CD8-positive, alpha-beta memory T cell (primary cell): ENCODE measurements at places on chromosomes 1 and 21. TPM values are rescaled to one million over a fixed set of nuclear protein-coding genes. Genes with fewer than 3 reads are reported as not detected.

DNA sequence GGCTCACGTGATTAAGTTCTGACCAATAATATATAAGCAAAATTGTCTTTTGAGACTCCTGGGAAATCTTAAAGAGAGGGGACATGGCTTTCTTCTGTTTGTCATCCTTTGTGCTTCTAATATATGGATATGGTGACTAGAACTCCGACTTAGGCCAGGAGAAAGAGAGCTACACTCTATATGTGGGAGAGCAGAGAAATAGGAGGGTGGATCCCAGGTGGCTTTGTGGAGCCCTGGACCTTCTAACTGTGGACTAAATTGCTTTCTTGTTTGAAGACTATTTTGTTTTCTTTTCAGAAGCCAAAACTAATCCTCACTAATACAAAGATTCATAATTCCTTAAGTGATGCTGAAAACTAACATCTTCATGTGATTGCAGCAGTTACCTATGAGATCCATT, 75.0 kb downstream of the CENPF start:
- H3K27ac ChIP-seq = no peak overlapping the region
- H3K27me3 ChIP-seq = no peaks in the 10 kb centered on the region
- no peaks in the 10 kb centered on the region for H3K4me1 ChIP-seq

GRCh38 chr1:116429821-116430374, 56.9 kb downstream of the ATP1A1 start:
- H3K27ac ChIP-seq = no peak overlapping the region
- no peak overlapping the region for H3K4me3 ChIP-seq
- H3K36me3 ChIP-seq = no peaks in the 10 kb centered on the region
- H3K27me3 ChIP-seq = no peaks in the 10 kb centered on the region

GRCh38 chr1:156705321-156705917, at the start of gene CRABP2:
TSS of gene CRABP2 (minus strand) at chr1:156705583. CDS start at chr1:156705446, 137 bp downstream.
- peaks cover 9% of the 10 kb centered on the region for H3K27me3 ChIP-seq
- H3K4me1 ChIP-seq = peaks cover 30% of the 10 kb centered on the region
- H3K27ac ChIP-seq = peak within 1 kb of the TSS; percentile 43
- DNase-seq = peak; percentile 15

- peaks cover 37% of the 10 kb centered on the region for H3K4me1 ChIP-seq
- H3K27me3 ChIP-seq = no peaks in the 10 kb centered on the region
- no peak overlapping the region for H3K4me3 ChIP-seq
- DNase-seq = no peak
- no peak overlapping the region for H3K27ac ChIP-seq
These were observed 11.3 kb downstream of the TMEM63A start for GRCh38 chr1:225870911-225871310.

DNA sequence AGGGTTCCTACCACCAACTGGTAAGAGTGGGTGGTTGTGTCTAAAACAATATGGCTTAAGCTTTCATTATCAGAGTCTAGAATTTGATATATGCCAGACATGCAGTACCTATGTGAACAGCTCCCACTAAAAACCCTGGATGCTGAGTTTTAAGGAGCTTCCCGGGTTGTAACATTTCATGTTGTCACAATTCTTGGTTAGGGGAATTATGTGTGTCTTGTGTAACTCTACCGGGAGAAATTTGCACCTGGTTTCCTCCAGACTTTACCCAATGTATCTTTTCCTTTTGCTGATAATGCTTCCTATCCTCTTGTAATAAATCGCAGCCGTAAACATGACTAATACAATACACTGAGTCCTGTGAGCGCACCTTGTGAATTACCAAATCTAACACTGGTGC, 48.3 kb downstream of the ARID4B start:
- H3K4me3 ChIP-seq = no peak overlapping the region
- H3K4me1 ChIP-seq = peaks cover 43% of the 10 kb centered on the region

DNA sequence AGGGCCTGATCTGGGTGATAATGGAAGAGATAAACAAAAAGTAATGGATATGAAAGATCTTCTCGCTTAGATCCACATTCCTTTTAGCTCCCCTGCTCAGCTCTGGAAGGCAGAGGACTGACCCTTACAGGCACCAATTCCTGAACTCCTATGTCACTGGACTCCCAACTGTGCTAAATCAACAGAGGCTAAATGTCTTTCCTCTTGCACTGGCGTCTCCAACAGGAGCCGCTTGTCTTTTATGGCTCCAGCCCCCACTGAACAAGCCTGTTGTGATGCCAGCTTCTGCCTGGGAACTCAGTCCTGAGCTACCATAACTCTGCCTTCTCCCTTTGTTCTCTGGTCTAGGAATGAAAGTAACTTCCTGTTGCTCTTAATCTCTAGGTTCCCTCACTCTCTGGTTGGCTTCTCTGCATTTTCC, 142.1 kb upstream of the COL11A1 start:
- no peaks in the 10 kb centered on the region for H3K4me1 ChIP-seq
- DNase-seq = no peak
- no peaks in the 10 kb centered on the region for H3K36me3 ChIP-seq
- H3K27ac ChIP-seq = no peak overlapping the region
- no peaks in the 10 kb centered on the region for H3K27me3 ChIP-seq

GRCh38 chr1:84833194-84833593, 59.8 kb downstream of the LPAR3 start:
- H3K4me1 ChIP-seq = no peaks in the 10 kb centered on the region
- no peak for DNase-seq
- H3K27me3 ChIP-seq = no peaks in the 10 kb centered on the region
- H3K36me3 ChIP-seq = no peaks in the 10 kb centered on the region
- H3K27ac ChIP-seq = no peak overlapping the region
- no peak overlapping the region for H3K4me3 ChIP-seq

GRCh38 chr1:87084244-87084836, 169.9 kb downstream of the HS2ST1 start:
- no peaks in the 10 kb centered on the region for H3K4me1 ChIP-seq
- no peaks in the 10 kb centered on the region for H3K36me3 ChIP-seq

- no peak for DNase-seq
- H3K4me1 ChIP-seq = no peaks in the 10 kb centered on the region
- H3K36me3 ChIP-seq = no peaks in the 10 kb centered on the region
- no peak overlapping the region for H3K27ac ChIP-seq
- no peak overlapping the region for H3K4me3 ChIP-seq
These were observed 341.5 kb upstream of the CHRM3 start for GRCh38 chr1:239044829-239045228.

DNA sequence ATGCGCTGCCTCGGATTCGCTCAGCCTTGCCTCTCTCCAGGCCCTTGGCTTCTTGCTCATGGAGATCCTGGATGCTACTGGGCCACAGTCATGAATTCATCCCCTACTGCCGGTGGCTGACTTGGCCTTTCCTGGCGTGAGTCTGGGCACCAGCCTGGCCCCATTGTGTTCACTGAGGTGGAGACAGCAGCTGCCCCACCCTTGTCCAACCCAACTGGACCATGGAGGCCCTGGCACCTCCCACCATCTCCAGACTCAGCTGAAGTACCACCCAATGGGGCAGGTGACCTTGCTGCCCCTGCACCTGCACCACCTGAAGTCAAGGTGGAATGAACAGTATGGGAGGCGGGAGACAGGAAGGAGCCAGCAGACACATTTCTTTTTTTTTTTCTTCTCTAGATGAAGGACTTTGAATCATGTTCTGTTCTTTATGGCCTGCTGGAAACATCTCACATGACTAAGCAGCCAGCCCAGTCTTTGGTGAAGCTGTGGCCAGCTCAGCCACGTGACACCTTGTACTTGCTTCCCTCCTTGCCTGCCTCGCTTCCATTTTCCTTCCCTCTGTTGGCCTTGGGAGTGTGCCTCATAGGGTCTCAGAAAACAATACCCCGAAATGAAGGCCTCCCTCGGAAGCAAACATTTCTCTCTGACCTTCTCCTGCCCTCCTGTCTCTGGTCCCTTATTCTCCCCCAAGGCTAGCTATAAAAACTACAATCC, 3.8 kb upstream of the SLC30A2 start:
- no peaks in the 10 kb centered on the region for H3K4me1 ChIP-seq
- peaks cover 21% of the 10 kb centered on the region for H3K27me3 ChIP-seq
- H3K27ac ChIP-seq = no peak overlapping the region
- DNase-seq = no peak

DNA sequence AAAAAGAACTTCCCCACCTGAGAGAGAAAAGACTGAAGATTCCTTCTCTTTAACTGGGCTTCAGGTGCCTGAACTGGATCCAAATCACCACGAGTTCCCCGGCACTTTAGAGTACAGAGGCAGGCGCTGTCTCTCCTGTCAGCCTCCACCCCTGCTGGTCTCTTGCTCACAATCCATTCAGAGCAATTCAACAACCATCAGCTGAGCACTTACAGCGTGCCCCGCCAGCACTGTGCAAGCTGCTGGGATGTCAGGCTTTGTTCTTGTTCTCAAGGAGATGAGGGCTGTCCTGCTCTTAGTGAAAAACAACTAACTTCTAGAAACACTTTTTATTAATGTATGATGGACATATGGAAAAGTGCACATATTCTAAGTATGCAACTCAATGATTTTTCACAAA, 68.7 kb upstream of the VAMP3 start:
- peaks cover 23% of the 10 kb centered on the region for H3K27me3 ChIP-seq
- H3K36me3 ChIP-seq = no peaks in the 10 kb centered on the region
- peaks cover 7% of the 10 kb centered on the region for H3K4me1 ChIP-seq
- H3K4me3 ChIP-seq = no peak overlapping the region
- H3K27ac ChIP-seq = no peak overlapping the region
- DNase-seq = no peak

- H3K4me1 ChIP-seq = peaks cover 14% of the 10 kb centered on the region
- DNase-seq = no peak
- H3K27me3 ChIP-seq = no peaks in the 10 kb centered on the region
- no peak overlapping the region for H3K27ac ChIP-seq
These were observed 4.2 kb downstream of the MPZL1 start for GRCh38 chr1:167726008-167726407.

DNA sequence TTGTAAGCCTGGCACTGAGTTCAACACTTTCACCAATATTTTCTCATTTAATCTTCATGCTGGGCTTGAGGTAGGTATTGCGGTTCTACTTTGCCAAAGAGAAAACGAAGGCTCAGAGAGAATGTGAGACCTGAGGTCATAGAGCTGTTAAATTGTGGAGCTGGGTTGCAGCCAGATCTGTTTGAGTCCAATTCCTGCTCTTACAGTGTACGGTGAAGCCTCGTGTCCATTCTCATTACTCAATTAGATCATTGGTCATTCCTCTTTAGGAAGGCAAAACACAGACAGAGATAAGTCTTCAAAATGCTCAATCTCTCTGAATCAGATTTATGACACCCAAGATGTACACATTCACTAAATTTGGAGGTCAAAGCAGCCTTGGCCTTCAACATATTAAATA, 559.0 kb upstream of the DAB1 start:
- DNase-seq = no peak
- no peaks in the 10 kb centered on the region for H3K4me1 ChIP-seq
- H3K27me3 ChIP-seq = no peaks in the 10 kb centered on the region
- no peak overlapping the region for H3K4me3 ChIP-seq
- H3K27ac ChIP-seq = no peak overlapping the region

- no peaks in the 10 kb centered on the region for H3K36me3 ChIP-seq
- H3K4me3 ChIP-seq = no peak overlapping the region
- peaks cover 29% of the 10 kb centered on the region for H3K27me3 ChIP-seq
These were observed 1.6 kb upstream of the MARK1 start for GRCh38 chr1:220526294-220526693.

- no peak overlapping the region for H3K4me3 ChIP-seq
- no peaks in the 10 kb centered on the region for H3K36me3 ChIP-seq
- no peaks in the 10 kb centered on the region for H3K4me1 ChIP-seq
These were observed 3.2 kb downstream of the C1orf226 start for GRCh38 chr1:162384601-162385279.

- DNase-seq = no peak
- H3K36me3 ChIP-seq = no peaks in the 10 kb centered on the region
- no peak overlapping the region for H3K27ac ChIP-seq
- H3K4me3 ChIP-seq = no peak overlapping the region
- H3K27me3 ChIP-seq = no peaks in the 10 kb centered on the region
- H3K4me1 ChIP-seq = no peaks in the 10 kb centered on the region
These were observed 125.0 kb downstream of the AKT3 start for GRCh38 chr1:243725075-243725474.

DNA sequence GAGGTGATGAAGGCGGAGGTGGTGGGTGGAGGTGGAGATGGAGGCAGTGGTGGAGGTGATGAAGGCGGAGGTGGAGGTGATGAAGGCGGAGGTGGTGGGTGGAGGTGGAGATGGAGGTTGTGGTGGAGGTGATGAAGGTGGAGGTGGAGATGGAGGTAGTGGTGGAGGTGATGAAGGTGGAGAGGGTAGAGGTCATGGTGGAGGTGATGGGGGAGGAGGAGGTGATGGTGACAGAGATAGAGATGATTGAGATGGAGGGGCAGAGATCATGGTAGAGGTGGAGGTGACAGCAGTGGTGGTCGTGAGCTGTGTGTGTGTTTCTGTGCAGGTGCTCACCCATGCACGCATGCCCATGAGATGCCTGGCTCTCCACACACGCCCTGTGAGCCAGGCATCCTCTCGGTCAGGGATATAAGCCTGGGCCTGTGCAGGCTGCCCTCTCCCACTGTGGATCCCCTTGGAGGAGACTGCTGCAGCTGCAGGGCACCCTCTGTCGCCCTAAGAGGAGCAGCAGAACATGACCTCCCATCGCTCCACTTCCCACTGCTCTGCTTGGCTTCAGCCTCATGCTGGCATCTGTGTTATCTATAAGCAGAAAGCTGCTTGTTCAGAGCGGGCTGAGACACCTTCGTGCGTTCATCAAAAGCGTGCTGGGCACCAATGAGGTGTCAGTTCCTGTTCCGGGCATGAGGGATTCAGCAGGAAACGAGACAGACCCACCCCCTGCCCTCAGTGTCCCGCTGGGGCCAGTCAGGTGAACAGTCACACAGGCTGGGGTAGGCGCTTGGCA, 20.5 kb upstream of the NPHP4 start:
- peak; percentile 43 for DNase-seq
- no peak overlapping the region for H3K27ac ChIP-seq
- no peaks in the 10 kb centered on the region for H3K36me3 ChIP-seq

DNA sequence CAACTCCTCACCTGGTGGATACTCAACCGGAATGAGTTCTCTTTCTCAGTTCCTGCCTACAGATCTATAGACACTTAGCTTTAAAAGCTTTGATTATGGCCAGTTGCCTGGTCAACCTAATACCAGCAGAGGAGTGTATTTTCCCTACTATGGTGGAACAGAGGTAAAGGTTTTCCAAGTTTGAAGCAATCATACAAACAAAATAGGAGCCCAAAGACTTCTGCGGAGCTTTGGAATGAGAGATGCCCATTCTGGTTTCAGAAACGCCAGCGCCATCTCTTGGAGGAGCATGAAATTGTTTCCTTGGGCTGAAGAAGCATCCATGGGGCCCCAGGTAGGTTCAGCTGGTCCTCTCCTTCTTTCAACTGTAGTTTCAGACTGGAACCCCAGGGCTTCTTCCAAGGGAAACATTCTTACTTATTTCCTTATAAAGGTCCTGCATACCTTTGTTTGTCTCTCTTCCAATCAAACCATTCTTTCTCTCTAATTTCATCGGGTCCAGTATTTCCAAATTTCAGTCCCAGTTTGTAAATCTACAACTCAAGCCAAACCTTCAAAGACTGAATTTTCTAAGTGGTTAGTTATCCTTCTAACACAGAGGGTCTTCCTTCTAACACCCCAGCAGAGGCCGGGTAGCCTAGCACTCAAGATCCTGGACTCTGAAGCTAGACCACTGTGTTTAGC, 95.9 kb downstream of the KCNJ15 start:
- no peak overlapping the region for H3K4me3 ChIP-seq
- H3K27ac ChIP-seq = no peak overlapping the region
- no peak for DNase-seq
- H3K36me3 ChIP-seq = no peaks in the 10 kb centered on the region
- no peaks in the 10 kb centered on the region for H3K27me3 ChIP-seq
- no peaks in the 10 kb centered on the region for H3K4me1 ChIP-seq

The SAMSN1 gene
- total RNA-seq = 82.6 TPM

The ATP1A4 gene
- total RNA-seq = not detected

The NR5A2 gene
- not detected for total RNA-seq

The HPCA gene
- total RNA-seq = not detected

The TRAF3IP3 gene
- total RNA-seq = 209 TPM

The IGSF9 gene
- 0.04 TPM for total RNA-seq

The PTGER3 gene
- not detected for total RNA-seq

The AMPD1 gene
- not detected for total RNA-seq

The SH2D1B gene
- total RNA-seq = not detected

The FMOD gene
- total RNA-seq = 1.2 TPM

The ST6GALNAC5 gene
- not detected for total RNA-seq

The AMY1A gene
- total RNA-seq = not detected

The S100A7 gene
- total RNA-seq = not detected
